Stimulated activated CD4-positive, alpha-beta T cell treated with anti-CD3 and anti-CD28 coated beads, Interleukin-1b, Interleukin-23, amount 100 ng/mL, for 24 hours (primary cell): ENCODE measurements at places on chromosomes 4 and X.

DNA sequence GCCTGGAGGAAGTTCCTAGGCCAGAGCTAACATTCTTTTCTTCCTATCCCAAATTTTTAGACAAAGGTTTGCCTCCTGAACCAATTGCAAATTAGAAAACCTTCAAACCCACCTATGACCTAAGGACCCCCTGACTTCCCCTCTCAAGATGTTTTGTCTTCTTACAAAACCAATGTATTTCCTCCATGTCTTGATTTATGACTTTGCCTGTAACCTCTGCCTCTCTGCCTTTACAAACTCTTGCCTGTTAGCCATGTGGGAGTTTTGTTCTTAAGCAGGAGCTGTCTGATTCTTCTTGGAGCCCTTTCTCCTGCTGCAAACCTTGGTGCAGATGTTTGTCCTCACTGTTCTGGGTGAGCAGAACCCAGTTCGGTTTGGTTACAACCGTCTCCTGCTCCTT lies 222.3 kb upstream of the BOD1L1 start:
- DNase-seq: no peak

- DNase-seq: no peak
These were observed 123.5 kb upstream of the FAT4 start for GRCh38 chr4:125191232-125191631.

DNA sequence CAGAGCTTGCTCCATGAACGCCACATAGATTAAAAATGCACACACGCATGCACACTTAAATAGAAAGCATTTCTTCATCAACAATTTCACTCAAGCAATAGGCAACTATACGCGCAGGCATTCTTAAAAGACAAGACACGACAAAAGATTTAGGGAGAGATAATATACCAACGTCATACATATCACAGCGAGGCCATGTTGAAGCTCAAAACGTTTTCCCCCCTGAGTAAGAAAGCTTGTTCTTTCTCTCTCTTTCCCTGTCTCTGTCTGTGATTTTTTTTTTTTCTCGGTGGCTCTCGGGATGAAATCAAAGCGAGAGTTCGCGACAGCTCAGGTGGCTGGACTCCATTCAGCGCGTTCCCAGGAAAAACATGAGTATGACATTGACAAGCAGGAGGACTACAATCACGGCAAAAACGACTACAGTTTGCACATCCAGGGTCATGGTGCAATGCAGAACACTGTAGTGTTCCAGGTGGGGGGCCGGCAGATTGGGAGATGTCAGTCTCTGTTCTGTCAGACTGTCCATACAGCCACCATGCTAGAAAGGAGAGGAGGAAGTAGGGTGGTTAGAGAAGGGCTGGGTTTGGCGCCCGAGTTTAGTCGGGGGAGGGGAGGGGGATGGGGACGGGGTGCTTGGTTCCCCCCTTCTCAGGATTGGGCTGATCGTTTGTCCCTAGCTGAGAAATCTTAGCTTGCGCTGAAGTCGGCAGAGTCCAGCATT lies 30.7 kb downstream of the ARHGEF9 start:
- DNase-seq: no peak

DNA sequence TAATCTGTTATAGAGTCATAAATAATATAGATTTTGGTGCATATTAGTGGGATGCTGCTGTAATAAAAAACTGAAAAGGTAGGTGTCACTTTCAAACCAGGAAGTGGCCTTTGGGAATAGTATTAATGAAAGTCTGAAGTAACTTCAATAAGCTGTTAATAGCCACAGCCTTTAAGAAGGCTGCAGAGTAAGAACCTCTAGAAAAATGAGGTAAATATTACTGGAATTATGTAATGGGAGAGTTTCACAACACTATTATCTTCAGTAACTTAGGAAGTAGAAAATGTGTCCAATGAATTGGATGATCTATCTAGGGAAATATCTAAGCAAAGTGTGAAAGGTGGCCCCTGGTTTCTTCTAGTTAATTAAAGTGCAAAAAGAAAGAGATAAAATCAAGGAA lies 104.7 kb downstream of the NCAPG start:
- no peak for DNase-seq

- DNase-seq: no peak
These were observed 189.8 kb downstream of the PPP3CA start for GRCh38 chr4:101157415-101158133.

GRCh38 chr4:151389311-151389710 lies 19.7 kb upstream of the FHIP1A start:
- no peak for DNase-seq

- DNase-seq: no peak
These were observed 262.0 kb downstream of the IL15 start for GRCh38 chr4:141898346-141898745.

GRCh38 chrX:108362026-108362425 lies 76.2 kb downstream of the COL4A6 start:
- DNase-seq: no peak

- DNase-seq: no peak
These were observed at the start of gene ANKRD37 for GRCh38 chr4:185396724-185397385. Gene ANKRD37, plus strand, starts transcription at chr4:185396841. Its CDS starts 83 bp downstream, at chr4:185396924.

GRCh38 chrX:136574548-136574947 lies 42.5 kb downstream of the VGLL1 start:
- DNase-seq: no peak

GRCh38 chr4:164056426-164057142 lies 562.1 kb downstream of the TMA16 start:
- no peak for DNase-seq

GRCh38 chr4:125011646-125012045 lies 299.1 kb upstream of the ANKRD50 start:
- DNase-seq: no peak

DNA sequence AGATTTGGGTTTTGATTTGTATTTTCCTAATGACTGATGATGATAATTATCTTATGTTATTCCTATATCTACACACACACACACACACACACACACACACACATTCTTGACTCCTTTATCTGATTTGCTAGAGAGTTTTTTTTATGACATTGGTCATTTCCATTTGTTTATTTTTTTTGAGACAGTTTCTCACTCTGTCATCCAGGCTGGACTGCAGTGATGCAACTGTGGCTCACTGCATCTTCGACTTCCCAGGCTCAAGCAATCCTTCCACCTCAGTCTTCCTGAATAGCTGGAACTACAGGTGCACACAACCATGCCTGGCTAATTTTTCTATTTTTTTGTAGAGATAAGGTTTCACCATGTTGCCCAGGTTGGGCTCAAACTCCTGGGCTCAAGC lies 6.7 kb downstream of the ZNF81 start:
- DNase-seq: no peak

DNA sequence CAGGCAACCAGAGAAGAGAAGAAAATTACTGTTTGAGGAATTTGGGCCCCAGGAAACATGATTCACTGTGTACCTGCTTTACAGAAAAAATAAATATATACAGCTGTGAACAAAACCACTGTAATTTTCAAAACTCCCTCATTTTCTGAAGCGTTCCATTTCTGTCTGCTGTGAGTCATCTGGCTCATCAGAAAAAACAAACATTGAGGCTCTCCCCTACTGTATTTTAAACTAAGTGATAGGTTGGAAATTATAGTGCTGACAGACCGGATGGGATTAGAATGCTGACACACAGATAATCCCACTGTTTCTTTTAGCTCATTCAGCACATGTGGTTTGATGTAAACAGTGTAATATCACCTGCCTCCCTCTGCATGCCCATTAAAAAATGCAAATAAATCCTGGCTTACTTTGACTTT lies 847.0 kb downstream of the TRIML1 start:
- DNase-seq: no peak

DNA sequence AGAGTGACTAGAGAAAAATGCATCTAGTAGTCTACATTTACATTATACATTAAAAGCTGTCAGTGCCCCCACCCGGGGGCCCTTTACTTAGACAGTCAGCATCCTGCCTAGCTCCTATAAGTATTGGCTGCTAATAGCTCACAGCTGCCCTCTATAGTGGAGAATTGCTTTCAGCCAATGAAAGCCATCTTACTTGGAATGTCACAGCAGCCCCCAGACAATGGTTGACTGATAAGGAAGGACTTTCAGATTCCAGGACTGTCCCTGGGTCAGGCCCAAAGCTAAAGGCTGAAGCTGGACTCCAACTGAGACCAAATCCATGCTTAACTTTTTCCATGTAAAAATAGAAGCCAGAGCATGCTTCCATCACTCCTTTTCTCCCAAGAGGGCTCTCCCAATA lies 196.9 kb downstream of the ANKRD50 start:
- DNase-seq: no peak

GRCh38 chr4:52687696-52688095 lies 28.6 kb upstream of the USP46 start:
- DNase-seq: no peak

DNA sequence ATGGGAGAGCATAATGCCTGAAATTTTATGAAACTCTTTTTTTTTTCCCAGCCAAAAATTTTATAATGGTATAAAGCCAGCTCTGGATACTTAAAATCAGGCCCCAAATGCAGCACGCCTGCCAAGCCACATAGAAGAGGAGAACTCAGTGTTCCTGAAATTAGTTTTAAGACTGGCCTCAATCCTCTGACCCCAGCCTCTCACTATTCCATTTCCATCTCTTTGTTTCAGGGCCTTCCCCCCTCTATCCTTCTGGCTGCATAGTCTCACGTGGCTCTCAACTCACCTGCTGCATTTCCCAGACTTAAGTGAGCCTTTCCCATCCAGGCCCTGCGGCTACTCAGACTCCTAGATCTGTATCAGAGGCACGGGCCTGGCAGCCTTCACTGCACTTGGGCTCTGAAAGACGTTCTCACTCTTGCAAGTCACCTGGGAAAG lies 5.2 kb upstream of the CBR4 start:
- DNase-seq: no peak
